ENCODE measurements at places on chromosomes 5 and 9.

DNA sequence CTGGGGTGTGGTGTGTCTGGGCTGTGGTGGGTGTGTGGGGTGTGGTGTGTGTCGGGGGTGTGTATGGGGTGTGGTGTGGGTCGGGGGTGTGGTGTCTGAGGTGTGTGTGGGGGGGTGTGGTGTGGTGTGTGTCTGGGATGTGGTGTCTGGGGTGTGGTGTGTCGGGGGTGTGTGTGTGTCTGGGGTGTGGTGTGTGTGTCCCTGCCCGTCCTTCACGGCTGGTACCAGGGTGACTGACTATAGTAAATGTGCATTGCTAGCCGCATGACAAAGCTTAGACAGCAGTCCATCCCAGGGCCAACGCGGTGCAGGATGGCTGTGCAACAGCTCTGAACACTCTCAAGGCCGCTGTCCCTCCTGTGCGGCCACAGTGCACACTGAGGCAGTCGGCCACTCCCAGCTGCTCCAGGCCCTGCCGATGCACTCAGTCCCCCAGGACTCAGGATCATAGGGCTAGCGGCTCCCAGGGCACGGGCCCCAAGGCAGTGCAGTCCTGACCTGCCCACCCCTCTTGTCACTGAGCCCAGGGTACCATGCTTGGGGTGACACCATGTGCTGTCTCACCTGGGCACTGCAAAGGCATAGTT lies 54.0 kb downstream of the SECISBP2 start:
- no peak for DNase-seq

GRCh38 chr9:4424038-4424437 lies 66.2 kb upstream of the SLC1A1 start:
- DNase-seq = no peak

DNA sequence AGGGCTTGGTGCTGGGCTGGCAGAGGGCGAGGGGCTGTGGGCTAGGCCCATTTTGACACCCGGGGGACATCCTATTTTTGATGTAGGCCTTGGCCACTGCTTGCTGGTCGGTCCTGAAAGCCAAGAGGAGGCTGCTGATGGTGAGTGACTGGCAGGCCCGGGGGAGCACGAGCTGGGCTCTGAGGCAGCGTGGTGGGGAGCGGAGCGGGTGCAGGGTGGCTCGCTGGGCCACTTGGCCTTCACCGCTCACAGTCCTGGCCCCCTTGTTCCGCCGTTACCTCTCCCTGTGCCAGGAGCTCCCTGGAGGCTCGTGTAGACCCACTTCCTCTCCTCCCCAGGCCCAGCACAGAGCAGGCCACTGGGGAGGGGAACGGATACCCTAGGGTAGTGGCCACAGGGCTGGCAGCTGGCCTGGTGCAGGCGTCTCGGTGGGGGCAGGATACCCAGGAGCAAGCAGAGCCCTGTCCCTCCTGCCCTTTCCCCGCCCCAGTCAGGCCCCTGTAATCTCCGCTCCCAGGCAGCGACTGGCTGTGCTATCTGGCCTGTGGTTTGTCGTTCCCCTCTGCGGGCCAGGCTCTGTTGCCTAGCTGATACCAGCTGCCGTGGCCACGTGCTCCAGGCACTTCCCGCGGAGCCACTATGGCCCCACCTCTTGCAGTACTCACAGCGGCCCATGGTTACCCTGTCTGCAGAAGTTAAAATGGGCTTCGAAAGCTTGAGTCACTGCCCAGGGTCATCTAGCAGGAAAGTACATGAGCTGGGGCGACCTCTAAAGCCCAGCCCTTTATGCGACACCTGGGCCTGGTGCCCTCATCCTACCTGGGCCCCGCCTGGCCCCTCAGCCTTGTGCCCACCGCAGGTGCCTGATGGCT lies 11.7 kb upstream of the DOLPP1 start:
- DNase-seq = peak; percentile 29

DNA sequence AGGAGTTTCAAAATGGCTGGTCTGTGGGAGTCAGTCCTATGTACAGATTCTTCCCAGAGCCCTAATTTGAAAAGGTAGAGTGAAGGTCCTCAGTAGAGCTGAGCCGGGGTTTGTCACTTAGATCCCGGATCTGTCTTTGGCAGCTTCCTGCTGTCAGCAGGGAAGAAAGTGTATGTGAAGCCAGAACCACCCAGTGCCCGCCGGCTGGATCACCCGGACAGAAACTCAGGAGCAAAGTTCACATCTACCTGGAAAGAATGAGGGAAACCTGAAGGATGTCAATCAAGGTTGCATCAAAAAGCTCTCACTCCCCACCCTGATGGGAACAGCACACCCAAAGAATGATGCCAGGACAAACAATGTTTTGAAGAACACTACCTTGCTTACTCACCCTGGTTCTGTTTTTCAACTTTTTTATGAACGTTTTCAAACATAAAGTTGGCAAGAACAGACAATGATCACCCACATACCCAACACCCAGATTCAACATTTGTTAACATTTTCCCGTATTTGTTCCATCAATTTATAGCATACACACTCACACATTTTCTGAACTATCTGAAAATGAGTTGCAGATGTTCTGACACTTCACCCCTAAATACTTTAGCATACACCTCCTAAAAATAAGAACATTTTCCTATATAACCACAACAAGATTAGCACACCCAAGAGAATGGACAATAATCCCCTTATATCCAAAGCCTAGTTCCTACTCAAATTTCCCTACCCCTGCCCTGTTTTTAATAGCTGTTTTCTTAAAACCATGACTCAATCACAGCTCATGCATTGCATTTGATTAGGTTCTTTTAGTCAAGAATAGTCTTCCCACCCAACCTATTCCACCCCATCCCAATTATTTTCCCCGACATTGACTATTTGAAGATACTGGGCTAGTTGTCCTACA lies 133.9 kb downstream of the LHFPL2 start:
- no peak for DNase-seq

DNA sequence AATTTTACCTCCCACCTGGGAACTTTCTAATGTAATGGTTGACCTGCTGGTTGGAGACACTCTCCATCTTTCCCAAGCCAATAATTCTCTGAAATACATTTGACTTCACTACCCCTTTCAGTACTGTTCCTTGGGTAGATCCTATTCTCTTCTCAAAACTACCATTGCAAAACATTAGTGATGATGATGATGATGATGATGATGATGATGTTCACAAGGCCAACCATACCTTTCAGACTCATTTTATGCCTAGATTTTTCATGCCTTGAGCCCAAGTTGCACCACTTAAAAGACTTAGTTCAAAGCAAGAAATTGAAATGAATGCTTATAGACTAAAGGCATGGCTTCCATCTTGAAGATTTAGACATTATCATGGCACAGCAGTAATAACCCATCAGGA lies 1141.1 kb upstream of the DMAC1 start:
- DNase-seq = no peak

GRCh38 chr5:153896117-153896516 lies 142.6 kb downstream of the FAM114A2 start:
- DNase-seq = no peak

DNA sequence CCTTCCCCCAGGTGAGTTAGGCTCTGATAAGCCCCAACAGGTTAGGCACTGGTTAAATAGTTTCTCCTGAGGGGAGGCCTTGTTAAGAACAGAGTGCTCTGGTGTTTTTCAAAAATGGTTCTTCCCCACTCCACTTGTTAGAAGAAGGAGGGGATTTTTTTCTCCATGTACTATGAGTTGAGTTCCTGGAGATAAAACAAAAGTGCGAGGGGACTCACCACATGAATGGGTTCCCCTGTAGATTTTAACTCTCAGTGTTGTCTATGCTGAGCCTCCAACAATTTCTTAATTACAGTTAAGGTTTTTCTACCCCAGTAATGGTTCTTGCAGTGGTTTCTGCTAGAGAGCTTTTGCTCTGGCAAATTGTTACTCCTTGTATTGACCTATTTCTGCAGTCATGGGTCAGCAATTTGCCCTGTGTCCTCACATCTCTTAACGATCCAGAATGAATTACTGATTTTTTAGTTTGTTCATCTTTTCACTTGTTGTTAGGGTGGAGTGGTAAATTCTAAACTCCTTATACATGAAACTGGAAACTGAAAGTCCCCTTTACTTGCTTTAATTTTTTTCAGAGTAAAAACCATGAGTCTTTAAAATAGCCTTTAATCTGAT lies 44.4 kb downstream of the SCAMP1 start:
- DNase-seq = no peak

GRCh38 chr5:44532981-44533380 lies 143.8 kb upstream of the FGF10 start:
- DNase-seq = no peak

- no peak for DNase-seq
These were observed 11.5 kb downstream of the UIMC1 start for GRCh38 chr5:176995122-176995490.

GRCh38 chr9:71791875-71792274 lies 23.6 kb upstream of the CEMIP2 start:
- no peak for DNase-seq

DNA sequence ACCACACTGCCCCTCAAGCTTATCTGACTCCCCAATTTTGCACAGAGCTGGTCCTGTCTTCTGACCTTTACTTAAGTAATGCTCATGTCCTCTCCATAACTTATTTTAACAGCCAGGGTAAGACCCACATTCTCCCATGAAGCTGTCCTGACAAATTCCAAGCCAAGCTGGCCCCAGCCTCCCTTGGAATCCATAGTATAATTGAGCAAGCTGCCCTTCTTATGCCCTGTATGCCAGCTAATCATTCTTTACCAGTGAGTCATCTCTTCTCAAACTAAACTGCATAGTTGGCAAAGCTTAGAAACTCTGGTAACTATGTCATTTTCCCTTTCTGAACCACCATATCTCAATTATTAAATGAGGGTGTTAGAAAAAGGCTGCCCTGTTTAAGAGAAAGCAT lies 92.4 kb downstream of the NFIB start:
- DNase-seq = no peak
